ENCODE measurements at places on chromosomes 7 and 10.

DNA sequence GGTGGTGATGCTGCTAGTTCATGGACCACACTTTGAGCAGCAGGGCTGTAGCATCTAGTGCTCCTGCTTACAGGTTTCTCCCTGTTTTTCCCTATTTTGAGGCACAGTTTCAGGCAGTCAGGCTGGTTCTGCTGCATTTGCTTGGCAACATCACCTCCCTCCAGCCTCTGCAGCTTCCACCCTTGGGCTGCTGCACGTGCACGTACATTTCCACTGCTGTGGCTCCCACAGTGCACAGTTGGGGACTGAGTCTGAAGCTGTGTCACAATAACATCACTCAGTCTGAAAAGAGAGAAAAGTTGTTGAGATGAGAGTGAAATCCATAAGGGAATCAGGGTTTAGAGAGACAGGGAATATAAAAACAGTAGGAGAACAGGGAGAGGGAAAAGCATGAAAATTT lies 230.7 kb upstream of the FZD1 start:
- no peak for DNase-seq

DNA sequence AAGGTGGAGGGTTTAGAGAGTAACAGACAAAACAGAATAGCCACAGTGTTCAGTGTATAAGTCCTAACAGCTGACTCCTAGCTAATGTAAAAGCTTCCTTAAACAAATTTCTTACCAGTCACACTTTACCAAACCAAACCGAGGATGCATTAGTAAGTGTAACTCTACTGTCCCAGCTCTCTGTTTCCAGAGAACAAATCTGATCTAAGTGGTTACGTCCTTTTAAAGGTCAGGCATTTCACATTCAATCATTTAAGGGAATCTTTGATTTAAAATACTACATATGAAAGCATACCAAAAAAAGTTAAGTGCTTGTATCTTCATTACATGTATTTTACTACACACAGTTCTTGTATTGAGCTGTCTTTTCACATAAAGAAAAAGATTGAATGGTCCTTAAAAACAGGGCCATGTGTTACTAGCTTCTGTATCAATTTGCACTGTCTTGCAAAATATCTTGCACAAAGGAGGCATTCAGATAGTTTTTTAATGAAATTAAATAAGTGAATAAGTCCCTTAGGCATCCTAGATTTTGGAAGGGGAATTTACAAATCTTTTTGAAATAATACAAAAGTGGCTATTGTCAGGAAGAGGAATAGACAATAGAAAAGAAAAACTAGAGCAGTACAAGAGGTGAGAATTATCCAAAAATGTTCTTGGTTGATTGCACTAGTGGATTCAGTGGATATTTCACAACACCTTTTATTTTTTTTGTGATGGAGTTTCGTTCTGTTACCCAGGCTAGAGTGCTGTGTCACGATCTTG lies 58.4 kb upstream of the SPOCK2 start:
- no peak for DNase-seq

DNA sequence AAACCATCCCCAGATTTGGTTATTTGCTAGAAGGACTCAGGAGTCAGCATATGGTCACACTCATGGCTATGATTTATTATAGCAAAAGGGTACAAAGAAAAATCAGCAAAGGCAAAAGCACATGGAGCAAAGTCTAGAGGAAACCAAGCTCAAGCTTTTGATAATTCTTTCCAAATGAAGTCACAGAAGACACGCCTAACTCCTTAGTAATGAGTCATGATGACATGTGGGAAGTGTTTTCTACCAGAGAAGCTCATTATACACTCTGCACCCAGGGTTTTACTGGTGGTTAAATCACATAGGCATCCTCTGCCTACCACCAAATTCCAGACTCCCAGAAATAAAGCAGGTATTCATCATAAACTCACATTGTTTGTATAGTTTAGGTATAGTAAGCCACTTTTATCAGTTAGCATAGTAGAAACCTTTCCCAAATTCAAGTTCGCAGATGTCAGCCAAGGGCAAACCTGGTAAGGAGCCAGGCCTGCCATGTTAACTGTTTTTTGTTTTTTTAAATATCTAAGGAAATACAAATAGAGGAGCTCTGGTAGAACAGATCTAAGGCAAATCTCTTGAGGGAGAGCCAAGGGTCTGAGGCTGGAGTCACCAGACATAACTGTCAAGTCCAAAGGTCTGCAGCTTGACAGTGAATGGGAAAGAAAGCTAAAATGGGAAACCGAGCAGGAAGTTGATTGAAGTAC lies 15.4 kb upstream of the HIBADH start:
- DNase-seq = no peak

GRCh38 chr10:19483421-19483820 lies 332.8 kb upstream of the PLXDC2 start:
- no peak for DNase-seq

DNA sequence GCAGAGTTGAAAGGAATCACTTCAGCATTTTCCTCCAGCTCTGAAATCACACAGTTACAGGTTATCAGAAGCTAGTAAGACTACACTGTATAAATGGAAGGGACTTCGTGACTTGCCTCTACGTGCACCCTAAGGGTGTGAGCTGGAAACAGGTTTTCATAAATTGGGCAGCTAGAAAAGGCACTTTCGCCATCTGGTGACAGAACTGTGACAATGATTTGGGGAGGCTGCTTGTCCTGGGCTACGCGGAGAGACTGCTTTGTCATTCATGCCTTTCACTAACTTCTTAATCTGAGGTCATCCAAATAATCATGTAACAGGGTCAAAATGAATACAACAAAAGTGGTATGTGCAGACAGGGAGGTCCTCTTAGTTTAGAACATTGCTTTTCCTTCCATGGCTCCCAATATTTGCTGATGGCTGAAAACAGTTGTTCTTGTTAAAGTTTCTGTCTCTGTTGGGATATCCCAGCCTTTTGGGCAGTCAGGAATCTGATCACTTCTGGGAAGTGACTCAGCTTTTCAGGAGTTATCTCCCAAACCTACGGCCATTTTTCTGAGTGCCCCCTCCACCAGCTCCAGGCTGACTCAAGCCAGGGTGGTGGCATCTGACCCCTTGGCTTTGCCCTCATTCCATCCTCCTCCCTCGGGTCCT lies 17.8 kb downstream of the VWC2 start:
- DNase-seq = no peak

Data from CD4-positive, alpha-beta T cell treated with Interferon alpha-2 for 1 hour (primary cell).